Activated CD8-positive, alpha-beta memory T cell treated with anti-CD3 and anti-CD28 coated beads, Interleukin-2, amount 50 U/mL, for 48 hours (primary cell): ENCODE measurements at places on chromosomes 13 and 19.

DNA sequence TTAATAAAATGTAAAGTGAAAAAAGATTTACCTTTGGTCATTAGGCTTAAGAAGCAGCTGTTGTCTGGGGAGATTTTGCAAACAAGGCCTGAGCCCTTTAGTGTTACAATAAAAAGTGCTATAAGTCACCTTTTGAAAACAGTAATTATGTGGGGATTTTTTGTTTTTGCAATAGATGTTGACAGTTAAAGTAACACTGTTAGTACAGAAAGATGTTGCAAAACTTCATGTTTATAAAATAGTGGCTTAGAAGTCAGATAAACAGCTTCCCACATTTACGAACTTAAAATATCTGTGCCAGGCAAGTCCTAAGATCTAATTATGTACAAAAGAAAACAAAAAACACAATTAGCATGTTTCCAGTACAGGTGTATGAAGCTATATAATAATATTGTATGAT lies 138.0 kb upstream of the IRS2 start:
- DNase-seq = no peak

GRCh38 chr19:1921825-1922224 lies 16.6 kb downstream of the ADAT3 start:
- no peak for DNase-seq

DNA sequence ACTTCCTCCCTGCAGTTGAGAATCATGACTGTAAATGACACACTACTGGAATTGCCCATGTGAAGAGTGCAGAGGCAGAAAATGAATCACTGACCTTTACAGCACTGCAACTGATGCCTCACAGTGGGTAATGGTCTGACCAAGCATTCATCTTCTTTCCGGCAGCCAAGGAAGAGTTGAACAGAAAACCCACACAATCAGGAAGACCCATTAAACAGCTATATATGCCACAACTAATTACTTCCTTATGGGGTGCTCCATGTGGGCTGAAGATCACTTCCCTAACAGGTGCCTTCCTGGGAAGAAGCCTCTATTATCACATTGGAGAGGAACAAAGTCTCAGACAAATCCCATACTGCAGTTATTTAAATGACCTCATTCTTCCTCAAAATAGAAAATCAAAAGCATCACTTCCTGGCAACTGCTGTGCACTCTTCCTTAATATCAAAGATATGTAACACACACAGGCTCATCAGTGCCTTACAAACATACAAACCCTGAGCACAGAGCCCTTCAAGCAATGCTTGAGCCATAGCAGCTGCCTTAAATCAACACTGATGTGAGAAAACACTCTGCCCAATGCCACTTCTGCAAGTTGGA lies 45.8 kb downstream of the RUBCNL start:
- DNase-seq = no peak

GRCh38 chr19:42693760-42694350 lies 46.4 kb downstream of the PSG3 start:
- DNase-seq = no peak

GRCh38 chr13:82658811-82659210 lies 1223.5 kb downstream of the SLITRK1 start:
- no peak for DNase-seq

DNA sequence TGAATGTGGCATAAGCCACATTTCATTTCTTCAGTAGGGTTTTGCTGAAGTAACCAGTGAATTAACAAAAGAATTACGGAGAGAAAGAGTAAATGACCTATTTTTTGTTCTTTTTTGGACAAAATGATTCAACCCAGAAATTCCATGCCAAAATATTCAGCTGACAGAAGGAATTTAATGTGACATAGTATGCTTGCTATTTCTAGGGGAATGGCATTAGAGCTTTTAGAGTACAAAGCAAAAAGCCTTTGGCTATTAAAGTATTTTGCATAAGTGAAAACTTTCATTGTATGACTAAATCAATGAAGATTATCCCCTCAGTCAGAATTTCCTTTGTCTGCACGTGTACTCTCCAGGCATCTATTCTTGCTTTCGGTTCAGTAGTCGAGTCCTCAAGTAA lies 465.3 kb downstream of the COG6 start:
- no peak for DNase-seq

- no peak for DNase-seq
Observed at GRCh38 chr19:3548606-3549005, 8.8 kb downstream of the MFSD12 start.

DNA sequence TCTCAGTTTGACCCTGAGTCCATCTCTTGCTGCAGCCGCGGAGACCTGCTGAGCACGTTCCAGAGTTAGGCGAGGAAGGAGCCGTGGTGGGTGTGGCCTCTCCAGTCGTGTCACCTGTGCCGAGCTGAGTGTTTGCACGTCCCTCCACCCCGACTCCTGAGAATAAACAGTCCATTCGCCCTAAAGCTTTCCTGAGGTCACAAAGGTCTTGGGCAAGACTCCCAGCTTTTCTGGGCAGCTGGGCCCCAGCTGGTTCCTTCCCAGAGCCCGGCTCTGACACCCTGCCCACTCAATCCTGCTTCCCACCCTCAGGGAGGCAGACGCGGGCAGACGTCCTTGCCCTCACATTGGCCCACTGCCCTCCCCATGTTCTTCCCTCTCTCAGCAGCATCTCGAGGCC lies 142.2 kb downstream of the KCTD15 start:
- no peak for DNase-seq

DNA sequence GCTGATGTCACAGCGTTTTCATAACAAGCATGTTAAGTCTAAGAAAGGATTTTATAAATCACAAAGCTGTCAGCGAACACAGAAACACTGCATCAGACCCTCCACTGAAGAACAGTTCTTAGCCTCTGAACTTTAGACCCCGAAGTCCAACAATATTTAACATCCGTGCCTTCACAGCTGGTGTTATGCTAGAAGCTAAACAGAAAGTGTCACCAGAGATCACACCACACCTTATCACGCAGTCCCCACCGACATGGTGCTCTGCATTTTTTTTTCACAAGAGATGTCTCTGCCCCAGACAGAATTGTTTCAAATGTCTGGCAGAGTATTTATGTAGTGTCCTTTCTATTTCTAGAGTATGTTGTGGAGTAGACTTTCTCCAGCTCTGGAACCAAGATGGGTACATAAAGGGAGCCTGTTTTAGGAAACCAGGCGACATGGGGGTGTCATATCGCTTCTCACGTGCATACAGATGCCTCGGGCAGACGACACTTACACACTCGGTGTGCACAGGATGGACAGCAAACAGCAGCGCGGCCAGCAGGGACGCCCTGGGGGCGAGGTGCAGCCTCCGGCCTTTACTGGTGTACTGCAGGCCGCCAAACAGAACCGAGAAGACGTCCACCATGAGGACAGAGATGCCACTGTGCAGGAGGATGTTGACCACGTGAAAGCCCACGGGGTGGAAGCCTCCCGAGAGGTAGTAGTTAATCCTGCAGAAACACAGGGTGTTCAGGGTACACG lies 12.0 kb downstream of the TMTC4 start:
- DNase-seq = no peak

DNA sequence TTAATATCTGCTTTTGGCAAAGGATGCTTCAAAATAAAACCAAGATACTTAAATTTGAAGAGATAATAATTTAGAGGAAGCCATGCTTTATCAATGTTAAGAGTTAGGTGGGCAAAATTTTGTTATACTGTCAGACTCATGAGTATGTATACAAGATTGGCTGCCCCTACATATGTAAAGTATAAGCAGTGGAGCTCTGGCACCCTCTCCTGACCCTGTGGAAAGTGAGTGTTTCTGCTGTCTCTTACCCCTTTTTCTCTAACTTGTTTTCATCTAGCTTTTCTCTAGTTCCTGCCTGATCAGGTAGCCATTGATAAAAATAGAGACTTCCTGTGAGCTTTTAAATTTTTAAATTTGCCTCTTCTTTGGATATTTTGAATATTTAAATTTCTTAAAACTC lies 710.9 kb upstream of the SPRY2 start:
- DNase-seq = no peak
